ENCODE measurements at places on chromosomes 7 and 10.

DNA sequence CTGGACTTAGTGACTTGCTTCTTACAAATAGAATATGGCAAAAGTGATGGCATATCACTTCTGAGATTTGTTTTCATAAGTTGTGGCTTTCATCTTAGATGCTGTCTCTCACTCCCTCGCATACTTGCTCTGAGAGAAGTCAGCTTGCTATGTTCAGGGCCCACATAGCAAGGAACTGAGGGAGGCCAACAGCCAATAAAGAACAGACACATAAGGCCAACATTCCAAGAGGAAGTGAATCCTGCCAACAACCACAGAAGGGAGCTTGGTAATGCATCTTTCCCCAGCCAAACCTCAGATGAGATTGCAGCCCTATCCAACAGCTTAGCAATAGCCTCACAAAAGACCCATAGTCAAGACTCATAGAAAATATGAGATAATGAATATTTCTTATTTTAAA lies 39.2 kb upstream of the DMTF1 start:
- DNase-seq, result no peak

- no peak for DNase-seq
Measured at GRCh38 chr10:127952575-127952869, 45.6 kb downstream of the PTPRE start.

DNA sequence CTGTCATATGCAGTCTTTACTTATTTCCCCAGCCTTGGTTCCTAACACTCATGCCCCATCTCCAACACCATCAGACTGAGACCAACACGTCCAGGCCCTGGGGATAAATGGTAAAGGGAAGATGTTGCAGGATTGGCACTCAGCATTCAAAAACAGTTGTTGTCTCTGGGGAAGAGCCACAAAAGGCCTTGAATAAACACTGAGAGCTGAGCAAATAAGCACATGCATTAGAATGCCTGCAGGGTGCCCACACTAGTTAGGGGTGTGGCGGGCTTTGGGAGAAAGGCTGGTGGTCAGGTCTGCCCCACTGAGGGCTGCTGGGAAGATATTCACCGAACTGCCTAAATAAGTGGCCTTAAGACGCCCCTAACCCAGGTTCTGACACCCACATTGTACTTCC lies 391.0 kb downstream of the GFRA1 start:
- no peak for DNase-seq

DNA sequence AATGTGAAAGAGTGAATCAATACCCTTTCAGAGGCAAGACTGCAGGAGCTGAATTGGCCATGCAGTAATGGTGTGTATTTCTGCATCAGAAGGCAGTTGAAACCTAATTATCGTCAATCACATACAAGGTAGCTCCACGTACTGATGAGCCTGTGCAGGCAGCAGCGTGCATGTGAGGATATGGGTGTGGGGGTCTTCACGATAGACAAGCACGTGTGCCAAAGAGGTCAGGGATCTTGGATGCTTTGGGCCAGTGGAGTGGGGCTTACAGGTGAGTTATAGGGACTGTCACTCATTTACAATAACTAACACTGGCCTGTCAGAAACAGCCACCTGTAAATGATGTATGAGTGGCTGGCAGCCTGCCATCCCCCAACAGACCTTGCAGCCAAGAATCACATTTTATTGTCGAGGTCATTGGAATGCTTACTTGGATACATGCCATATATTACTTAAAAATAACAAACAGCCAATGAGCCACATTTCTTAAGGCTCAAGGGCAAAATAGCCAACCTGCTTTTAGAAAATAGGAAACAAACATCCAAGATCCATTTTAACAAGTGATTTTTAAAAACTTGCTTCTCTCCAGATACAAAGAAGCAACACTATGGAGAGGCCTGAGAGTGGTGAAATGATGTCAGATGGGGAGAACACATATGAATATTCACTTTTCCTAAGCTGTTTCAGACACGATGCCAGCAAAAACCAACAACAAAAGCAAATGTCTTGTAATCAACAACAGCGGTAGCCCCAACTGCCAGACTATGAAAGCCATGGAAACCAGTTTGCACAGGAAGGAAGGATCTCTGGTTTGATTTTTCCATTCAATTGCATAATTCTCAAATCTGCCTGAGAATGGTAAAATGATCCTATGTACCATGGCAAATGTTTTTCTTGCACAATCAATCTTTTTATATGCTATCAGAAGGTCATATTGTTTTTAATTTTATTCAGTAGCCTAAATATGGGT lies 210.7 kb downstream of the SKAP2 start:
- no peak for DNase-seq

DNA sequence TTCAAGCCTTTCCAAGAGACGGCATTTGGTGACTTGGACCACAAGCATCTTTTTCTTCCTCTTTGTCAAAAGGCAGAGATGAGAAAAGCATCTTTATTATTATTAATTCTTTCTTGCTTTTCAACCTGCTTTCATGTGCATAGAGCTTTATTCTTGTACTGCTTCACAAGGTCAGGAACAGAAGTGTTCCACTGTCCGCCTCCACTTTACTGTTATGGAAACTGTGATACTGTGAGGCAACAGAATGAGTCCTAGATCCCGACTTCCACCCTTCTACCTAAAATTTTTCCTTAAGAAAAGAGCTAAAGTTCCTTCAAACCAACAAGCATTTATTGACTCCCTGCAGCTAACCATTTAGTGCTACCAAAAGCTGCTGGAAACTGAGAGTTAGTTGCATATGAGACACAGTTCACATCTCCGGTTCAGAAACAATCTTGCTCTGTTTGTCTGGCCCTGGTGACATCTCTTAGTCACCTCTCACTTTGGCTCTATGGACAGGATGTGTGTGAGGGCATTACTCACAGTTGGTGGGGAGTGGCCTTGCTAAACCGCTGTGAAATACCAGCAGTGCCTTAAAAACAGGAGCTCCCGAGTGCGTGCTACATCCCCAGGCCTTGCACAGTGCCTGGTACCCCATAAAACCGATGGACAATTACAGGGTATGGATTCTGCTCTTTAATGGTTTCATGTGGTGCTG lies 77.1 kb upstream of the TRIL start:
- no peak for DNase-seq
